DMS153 (cell line): ENCODE measurements at places on chromosomes 13 and 19.
A peak's percentile ranks its signal among the peaks of the same experiment; 100 is the strongest.

- DNase-seq, result no peak
These were observed 49.5 kb downstream of the C13orf46 start for GRCh38 chr13:113924184-113924901.

GRCh38 chr13:39836038-39836437 lies 180.6 kb downstream of the COG6 start:
- no peak for DNase-seq

DNA sequence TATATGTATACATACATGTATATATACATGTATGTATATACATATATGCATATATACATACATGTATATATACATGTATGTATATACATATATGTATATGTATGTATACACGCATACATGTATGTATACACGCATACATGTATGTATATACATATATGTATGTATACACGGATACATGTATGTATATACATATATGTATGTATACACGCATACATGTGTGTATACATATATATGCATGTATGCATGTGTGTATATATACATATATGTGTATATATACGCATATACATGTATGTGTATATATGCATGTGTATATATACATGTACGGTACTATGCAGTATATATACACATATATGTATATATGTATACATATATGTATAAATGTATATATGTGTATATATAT lies 2.6 kb upstream of the NCR1 start:
- DNase-seq, result no peak

- DNase-seq, result no peak
These were observed 1.5 kb downstream of the TCF3 start for GRCh38 chr19:1650650-1651567.

GRCh38 chr13:110157718-110158117 lies 149.2 kb downstream of the COL4A1 start:
- DNase-seq, result no peak

DNA sequence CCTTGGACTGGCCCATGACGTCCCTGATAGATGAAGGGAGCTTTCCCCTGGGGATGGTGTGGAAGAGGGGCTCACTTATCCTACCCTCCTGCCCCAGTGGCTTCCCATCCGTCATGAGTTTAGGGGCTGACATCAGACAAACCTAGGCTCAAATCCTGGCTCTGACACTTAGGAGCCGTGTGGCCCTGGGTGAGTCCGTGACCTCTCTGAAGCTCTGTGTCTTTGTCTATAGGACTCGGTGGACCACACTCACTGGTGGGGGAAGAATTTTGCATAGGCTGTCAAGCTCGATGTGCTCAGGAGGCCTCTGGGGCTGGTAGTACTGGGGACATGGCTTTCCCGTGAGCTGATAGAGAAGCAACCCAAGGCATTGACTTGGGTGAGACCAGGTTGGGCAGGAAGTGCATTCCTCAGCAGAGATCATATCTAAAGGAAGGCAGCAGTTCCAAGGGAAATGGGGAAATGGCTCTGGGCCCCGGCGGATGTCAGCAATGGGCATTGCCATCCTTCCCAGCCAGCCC lies 17.4 kb upstream of the AP1M2 start:
- DNase-seq, result no peak

DNA sequence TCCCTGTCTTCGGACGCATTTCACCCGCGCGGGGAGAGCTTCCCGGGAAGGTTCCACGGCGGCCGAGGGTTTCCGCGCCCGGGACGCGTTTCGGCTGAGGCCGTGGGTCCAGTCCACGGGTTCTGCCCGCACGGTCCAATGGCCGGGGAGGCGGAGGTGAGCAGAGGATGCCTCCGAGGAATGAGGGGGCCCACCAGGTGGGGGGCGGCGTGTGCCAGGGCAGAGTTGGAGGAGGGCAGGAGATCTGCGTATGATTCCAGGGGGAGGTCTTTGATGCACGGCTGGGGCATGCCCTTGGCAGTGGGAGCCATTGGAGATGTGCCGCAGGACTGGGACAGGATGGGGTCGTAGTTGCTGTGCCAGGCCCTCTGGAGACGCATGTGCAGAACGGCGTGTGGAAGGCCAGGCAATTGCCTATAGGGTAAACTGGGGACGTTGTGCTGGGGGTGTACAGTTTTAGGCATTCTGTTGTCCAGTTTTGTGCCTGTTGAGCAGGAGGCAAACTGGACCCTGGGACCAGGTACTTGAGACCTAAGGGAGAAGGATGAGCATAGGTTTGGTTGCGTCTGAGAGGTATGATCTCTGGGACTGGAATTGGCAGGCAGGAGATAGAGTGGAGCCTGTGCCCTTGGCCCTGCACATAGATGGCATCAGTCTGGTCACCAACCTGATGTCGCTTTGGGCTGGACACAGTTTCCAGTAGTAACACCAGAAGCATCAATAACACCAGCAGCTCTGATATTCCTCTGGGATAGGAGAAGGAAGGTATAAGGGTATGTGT lies 751 bp downstream of the ZNF584 start:
- no peak for DNase-seq

- DNase-seq, result peak; percentile 37
These were observed 21.7 kb downstream of the LILRB4 start for GRCh38 chr19:54684527-54684926.

- no peak for DNase-seq
These were observed 20.7 kb downstream of the CEBPG start for GRCh38 chr19:33394006-33394722.

- no peak for DNase-seq
These were observed 78.0 kb downstream of the KLF5 start for GRCh38 chr13:73136776-73137175.

- no peak for DNase-seq
These were observed 2889.6 kb upstream of the PCDH20 start for GRCh38 chr13:64305246-64305645.

DNA sequence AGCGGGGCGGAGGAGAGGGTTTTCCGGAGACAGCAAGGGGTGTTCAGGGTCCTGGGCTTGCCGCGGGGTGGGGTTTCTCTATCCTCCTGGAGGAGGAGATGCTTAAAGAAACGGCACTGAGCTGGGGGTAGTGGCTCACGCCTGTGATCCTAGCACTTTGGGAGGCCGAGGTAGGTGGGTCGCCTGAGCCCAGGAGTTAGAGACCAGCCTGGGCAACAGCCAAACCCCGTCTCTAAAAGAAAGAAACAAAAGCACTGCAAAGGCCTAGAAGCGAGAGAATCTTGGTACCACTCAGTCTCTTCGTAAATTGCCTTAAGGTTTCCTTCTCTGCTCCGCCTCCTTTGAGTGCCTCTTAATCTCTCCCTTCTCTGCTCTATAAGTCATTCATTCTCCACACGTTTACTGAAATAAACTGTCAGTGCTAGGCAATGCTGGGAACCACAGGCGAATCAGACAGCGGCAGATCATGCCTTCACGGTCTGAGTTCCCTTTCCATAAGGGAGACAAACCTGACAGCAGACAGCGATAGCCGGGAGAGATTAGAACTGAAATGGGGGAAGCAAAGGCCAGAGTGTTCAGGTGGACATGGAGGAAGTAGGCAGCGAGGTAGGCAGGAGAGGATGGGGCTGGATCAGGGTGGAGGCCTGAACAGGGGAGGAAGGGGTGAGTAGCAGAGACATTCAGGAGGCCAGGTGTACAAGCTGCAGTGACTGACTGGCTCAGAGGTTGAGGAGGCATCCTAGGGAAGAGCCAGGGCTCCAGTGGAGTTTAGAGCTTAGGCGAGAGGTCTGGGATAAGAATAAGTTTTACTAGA lies 580 bp downstream of the EIF3K start:
- no peak for DNase-seq

DNA sequence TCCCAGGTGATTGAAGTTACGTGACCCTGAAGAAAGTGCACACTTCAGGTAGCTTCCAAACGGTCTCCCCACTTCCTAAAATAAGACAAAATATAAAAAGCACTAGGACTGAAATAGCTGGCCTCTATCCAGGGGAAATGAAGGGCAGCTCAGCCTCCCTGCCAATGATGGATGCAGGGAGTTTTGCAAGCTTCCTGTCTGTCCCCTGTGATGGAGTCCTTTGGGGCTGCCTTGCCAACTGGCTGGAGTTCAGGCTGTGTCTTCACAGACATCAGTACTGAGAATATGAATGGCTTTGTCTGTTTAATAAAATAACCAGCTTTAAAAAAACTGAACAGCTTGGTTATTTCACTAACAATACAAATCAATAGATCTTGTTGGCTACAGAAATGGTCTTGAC lies 101.4 kb upstream of the GPR12 start:
- peak; percentile 9 for DNase-seq

GRCh38 chr19:30093966-30094755 lies 152.1 kb downstream of the URI1 start:
- DNase-seq, result no peak

DNA sequence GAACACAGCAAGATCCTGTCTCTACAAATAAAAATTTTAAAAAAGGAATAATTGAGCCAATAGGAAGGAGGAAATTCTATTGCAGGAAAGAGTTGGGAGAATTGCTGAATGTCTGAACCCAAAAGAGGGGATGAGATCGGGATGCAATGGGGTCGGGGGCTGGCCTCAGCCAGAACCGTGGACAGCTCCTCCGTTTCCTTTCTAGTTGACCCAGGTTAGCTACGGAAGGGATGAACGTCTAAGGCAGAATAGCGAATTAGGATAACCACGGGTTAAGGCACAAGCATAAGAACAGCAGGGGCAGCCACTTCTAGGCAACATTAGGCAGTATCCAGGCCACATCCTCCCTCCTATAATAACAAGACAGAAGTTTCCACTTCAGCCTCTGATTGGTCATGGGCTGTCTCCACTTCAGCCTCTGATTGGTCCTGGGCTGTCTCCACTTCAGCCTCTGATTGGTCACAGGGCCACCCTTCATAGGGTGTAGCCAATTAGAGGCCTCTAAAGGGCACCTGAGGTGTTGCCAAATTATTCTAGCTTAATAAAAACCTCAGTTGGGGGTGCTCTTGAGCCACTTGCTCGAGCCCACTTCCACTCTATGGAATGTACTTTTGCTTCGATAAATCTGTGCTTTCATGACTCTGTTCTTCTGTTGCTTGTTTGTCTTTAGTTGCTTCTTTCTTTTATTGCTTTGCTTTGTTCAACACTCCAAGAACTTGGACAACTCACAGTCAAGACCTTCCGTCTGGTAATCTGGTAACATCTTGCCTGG lies 24.9 kb upstream of the TPM4 start:
- DNase-seq, result no peak

DNA sequence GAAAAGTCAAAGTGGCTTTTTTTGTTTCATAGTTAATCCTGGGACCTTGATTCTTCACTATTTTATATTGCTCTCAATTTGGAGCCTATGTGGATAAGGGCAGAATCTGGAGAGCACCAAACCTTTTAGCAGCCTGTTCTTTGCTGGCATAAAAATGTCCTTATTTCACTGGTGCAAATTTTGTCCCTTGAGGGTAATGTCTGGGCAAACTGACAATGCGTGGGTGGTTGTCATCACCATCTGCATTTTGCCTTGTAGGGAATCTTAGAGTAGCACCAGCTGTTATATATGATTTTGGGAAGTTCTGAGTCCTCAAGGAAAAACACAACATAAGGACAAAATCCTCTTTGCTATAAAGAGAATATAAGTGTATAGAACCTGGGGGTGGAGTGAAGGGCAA lies 336.9 kb upstream of the HTR2A start:
- no peak for DNase-seq
